ENCODE measurements at places on chromosomes 5 and 9.

GRCh38 chr5:37701868-37702267, 138.0 kb downstream of the GDNF start:
- DNase-seq = no peak

GRCh38 chr5:43171451-43171850, 20.6 kb upstream of the NIM1K start:
- DNase-seq = no peak

DNA sequence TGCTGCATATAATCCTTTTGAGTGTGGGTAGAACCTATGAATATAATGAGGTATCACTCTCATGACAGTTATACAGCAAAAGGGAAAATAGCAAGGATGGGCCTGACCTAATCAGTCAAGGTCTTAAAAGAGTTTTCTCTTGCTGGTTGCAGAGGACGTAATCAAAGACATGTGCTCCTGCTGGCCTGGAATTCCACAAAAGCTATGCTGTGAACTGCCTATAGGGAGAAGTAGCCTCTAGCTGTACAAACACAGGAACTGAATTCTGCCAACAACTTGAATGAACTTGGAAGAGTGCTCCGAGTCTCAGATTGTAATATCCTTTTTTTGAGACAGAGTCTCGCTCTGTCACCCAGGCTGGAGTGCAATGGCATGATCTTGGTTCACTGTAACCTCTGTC, 195.6 kb downstream of the PLK2 start:
- DNase-seq = no peak

DNA sequence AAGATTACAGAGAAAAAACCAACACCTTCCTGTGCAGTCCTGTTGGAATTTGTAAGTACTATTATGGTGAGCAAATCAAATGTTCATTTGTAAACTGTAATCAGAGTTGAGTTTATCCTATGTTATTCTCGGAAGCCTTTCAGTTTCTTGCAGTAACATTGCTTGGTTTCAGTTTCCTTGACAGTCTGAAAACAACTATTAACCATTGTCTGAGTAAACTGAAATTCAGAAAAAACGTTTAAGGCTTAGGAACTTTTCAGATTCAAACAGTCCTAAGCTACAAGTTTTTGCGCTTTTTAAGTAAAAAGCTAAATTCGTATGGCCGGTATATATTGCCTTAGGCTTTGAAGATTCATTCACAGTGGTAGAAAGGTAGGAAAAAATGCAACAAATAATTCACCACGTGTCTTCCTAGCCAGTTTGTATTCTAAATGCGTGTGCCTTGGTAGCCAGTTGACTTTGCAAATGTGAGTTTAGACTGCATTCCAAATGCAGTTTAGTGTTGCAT, 2.5 kb downstream of the GPBP1 start:
- DNase-seq = no peak

DNA sequence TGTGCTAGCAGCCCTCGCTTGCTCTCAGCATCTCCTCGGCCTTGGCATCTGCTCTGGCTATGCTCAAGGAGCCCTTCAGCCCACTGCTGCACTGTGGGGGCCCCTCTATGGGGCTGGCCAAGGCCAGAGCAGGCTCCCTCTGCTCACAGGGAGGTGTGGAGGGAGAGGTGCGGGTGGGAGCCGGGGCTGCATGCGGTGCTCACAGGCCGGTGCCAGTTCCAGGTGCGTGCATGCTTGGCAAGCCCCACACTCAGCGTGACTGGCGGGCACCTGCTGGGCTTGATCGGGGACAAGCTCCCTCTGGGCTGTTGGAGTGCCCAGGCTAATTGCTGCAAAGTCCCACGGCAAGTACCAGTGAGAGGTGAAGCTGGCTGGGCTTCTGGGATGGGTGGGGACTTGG, 170.5 kb downstream of the TRIM36 start:
- DNase-seq = no peak

GRCh38 chr9:8961186-8961851, 1161.7 kb upstream of the DMAC1 start:
- DNase-seq = no peak

DNA sequence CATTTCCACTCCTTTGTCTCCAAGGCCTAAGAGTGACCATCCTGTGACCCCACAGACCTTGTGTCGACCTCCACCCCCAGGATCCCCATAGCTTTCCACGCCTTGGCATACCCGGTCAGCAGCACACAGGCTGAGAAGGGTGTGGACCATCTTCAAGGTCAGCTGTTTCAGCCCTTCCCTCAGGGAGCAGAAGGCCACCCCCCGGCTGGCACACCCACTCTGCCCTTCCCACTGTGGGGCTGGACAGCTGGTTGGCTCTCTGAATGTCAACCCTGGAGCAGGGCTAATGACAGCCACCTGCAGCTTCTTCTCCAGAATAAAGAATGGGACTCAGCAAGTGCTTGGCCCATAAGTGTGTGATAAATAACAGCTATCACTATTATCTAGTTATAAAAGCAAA, 93.1 kb downstream of the OLFM1 start:
- DNase-seq = no peak

DNA sequence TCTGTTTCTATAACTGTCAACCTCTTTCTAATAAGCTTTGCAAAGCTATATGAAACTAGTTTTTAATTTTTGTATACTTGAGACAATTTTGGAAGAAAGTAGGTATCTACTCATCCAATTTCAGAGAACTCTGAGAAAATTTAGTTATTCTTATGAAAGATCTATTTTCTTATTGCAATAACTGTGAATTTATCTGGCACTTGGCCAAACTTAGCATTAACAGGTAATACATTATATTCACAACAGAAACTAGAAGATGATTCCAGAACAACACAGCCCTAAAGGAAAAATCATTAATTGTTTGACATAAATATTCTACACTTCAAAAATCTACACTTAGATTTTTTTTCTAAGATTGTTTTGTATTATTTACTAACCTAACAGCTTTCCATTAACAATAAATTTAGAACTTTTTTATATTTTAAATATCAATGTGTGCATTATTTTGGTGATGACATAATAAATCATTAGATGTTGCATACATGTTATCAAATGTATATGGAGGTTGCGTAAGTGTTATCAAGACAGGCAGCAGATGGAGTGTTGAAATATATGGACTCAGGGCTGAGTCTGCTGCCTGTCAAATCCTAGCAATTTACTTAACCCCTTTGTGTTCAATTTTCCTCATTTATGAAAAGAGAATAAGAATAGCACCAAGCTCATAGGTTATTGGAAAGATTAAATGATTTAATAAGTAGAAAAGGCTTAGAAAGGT, 141.8 kb downstream of the MUSK start:
- DNase-seq = no peak

GRCh38 chr9:117232281-117232680, 182.6 kb downstream of the ASTN2 start:
- DNase-seq = no peak

GRCh38 chr9:81522716-81523551, 166.4 kb downstream of the TLE1 start:
- no peak for DNase-seq

DNA sequence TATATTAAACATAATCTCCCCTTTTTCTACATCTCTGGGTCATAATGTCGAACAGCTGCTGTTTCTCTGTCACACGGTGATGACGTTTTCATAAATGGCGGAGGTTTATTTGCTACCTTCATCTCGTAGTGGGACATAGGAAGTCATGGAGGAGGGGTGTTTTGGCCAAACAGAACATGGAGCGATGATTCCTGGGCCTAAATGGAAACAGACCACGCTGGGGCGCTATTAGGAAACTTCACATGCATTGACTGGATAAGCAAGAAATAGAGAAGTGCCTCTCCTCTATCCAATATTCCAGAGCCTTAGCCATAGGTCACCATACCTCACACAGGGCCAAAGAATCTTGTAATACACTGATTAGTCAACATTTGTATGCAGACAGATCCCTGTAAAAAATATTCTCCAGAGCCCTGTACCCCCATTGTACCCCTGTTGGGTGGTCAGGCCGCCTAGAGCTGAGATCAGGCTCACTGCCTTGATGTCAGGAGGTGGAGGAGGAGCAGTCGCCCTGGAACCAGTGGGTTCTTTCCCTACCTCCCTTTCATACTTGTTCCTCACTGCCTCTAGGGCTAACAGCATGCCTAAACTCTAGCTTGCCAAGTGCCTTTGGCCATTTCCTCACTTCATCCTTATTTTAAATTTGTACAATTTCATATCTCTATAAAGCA, 77.8 kb upstream of the SPIN1 start:
- no peak for DNase-seq

DNA sequence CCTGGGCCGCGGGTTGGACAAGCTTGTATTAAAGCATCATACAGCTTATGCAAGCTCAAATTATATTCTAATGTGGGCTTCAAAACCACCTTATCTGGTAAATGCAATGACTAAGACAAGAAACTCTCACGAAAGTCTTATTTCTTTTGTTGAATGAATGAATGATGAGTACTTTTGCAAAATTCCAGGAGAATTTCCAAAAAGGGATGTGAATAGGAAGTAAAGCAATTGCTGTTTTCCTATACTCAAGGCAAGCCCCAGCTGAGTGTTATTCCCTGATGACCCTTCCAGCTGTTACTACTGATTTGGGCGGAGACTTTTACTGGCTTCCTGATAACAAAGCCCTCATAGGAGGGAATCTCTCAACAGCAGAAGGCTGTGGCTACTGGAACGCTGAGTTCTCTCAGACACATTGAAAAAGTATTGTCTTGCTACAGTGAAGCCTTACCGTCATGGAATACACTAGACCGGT, 162.8 kb downstream of the SREK1 start:
- DNase-seq = no peak

DNA sequence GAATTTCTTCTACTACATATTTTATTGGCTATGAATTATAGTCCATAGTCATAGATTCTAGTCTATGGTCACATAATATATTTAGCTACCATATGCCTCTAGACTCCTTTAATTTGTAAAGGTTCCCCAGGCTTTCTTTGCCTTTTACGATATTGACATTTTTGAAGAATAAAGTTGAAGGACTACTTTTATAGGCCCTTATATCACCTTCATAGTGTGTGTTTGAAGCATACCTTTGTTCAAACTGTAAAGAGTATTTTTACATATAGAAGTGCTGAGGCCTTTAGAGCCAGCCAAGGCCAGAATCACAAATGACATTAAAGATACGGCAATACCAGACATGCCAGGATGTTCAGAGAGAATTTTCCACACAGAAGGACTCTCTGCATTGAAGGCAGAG, 147.0 kb downstream of the GABRG2 start:
- DNase-seq = no peak

DNA sequence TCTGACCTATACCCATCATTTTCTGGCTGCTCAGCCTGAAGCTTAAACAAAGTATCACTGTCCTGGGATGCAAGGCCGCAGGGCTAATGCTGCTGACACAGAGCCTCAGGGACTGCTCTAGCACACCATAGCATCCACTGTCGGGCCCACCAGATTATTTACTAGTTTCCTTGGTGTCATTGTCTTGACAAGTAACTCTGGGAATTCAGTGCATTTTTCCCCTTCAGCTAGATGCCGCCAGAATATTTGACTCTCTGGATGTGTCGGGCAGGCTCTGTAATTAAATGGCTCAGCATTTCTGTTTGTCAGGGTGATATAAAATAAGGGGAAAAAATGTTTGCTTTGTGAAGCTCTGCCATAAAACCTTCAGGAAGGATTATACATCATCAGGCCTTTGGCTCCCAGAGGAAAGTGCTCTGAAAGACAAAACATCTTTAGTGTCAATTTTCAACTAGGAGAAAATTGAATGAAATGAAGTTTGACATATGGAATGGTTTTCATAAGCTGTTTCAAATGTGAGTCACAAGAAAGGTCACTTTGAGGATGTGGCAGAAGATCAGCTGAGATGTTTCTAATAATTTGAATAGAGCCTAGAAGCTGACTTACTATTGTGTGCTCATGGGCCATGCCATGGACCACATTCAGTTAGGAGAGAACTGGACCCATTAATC, 350.1 kb downstream of the TMEM232 start:
- no peak for DNase-seq

- DNase-seq = peak; percentile 68
Observed at GRCh38 chr5:181189962-181190710, 14.9 kb downstream of the TRIM7 start.

DNA sequence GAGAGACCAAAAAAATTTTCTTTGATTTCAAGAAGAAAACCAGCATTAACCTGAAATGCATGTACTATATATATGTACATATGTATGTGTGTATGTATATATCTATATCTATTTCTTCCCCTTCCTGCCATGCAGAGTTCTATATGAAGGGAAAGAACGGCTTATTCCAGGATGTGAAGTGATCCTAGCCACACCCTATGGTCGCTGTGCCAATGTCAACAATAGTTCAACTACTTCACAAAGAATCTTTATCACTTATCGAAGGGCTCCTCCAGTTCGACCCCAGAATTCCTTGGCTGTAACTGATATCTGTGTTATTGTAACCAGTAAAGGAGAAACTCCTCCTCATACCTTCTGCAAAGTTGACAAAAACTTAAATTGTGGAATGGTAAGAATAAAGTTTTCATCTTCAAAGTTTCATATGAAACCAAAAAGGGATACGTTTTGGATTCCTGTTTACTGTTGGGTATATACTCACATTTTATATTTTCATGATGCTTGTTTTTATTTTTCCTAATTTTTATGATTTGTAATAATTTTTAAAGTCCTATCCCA, 56.2 kb downstream of the DENND4C start:
- no peak for DNase-seq

DNA sequence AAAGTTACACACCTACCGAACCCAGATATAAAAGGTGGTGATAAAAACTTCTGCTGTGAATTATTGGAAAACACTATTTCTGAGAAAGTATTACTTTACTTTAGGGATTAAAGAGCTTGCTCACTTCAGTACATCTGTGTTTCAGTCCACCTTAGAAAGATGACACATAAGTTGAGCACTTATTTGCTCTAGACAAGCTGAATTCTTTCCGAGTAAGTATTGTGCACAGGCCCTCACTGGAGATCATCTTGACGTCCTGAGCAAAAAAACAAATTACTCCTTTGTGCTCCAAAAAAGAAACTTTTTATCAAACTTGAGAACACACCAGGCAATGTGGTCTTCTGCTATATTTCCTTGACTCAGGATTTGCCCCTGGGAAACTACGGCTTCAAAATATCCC, 231.0 kb upstream of the GRAMD2B start:
- no peak for DNase-seq

- no peak for DNase-seq
Observed at GRCh38 chr5:168348084-168348414, 56.6 kb downstream of the WWC1 start.

GRCh38 chr9:80485420-80486250, 913.9 kb downstream of the TLE4 start:
- no peak for DNase-seq

- no peak for DNase-seq
Observed at GRCh38 chr9:120485788-120486187, 94.2 kb downstream of the CDK5RAP2 start.

DNA sequence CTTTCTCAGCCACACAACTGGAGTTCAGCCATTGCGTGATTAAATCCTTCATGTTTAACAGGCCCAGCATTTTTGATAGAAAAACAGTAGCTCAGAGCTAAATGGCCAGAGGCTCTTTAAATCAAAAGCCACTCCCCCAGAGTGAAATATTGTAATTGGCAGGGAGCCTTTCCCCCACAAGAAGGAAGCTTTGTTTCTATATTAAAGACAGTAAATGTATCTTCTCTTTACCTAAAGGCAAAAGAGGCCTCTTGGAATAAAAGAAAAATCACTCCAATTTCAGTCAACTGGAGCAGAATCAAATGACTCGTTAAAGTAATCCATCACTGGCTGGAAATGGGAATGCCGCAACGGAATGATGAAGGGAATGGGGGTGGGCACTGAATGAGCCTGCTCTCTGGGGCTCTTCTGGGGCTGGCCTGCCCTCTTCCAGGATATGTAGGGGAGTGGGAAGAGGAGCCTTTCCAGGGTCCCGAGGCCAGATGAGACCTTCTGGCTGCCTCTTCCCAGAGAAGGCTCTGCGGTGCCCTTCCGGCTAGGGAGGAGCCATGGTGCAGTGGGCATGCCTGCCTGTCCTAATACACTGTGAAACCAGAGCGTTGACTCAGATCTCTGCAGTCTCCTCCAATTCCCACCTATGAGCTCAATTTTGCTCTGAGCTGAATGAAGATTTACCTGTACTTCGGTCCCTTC, 45.2 kb downstream of the ANKDD1B start:
- DNase-seq = no peak
